Lower leg skin (tissue), 4 donors: ENCODE measurements at places on chromosomes 2 and 18.

- DNase-seq: no peak
These were observed 24.1 kb downstream of the RBM43 start for GRCh38 chr2:151237422-151238025.

DNA sequence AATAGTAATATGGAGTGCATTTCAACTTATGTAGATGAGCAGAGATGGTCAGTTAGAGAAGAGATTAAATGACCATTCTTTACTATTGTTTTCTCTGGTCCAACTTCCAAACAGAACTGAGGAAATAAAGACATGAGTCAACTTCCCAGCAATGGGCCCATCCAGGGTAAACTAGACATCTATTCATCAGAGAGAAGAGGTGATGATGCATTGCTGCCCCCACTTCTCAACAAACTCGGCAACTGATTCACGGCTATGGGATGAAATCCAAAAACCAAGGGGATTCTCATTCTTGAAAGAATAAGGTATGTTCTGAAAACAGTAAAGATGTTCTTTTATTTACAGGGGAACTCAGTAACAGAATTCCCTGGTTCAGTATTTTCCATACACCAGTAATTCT is 190.7 kb downstream of the RDH14 start:
- DNase-seq: no peak

DNA sequence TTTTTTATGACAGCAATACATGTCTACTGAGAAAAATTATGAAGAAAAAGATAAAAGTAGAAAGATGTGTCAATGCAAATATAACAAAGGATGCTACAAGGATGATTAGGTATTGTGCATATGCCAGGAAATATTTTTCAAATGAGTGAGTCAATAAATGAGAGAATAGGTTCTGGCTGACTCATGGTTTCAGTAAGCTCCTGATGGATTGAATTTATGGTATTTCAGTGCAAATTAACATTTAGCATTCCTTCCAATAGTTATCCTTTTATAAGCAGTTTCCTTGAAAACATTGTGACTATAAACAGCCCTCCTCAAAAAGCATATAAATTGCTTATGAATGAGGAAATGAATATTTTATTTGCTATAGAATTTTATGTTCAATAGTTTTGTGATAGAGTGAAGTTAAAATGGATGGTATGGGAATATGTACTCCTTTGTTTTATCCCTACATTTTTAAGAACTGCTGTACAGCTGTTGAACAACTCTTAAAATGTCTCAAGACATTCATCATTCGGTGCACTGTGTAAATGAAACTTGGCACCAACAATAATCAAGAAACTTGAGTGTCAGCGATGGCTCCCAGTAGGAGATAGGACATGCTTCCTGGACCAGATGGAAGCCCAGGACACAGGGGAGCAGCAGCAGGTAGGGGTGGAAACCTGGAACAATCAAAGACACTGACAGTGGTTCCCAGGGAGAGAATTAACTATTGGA is 144.7 kb downstream of the PMAIP1 start:
- no peak for DNase-seq

DNA sequence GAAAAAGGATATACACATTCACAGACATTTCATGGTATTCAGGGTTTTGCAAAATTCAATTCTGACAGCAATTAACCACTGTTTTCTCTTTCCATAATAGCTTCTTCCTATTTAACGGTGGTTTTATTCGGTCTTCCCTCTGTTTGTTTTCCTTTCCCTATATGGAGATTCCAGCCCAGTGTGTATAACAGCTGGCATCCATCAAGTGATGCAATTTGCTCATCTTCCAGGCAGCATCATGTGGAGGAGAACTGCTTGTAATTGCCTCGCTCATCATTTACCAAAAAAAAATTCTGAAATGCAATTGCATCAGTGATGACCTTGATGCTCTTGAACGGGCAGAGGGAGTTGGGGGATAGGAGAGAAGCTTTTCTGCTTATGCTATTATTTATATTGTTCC is 165.9 kb upstream of the PGAP1 start:
- DNase-seq: no peak

DNA sequence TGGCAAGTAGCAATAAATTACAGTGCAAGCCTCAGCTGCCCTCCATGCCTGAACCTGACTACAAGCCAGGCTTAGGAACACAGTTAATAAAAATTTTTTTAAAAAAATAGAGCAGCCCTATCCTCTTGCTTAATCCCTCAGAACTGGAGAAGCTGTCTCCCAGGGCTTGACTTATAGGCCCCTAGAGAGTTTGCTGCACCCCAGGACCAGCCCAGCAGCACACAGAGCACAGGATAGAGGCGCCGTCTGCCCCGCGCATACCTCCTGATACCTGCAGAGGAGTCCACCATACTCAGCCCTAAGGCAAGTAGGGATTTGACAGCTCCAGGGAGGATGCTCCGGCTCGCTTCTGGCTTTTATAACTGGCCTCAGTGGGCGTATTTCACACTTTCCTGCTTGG is 548.6 kb upstream of the RAB6C start:
- no peak for DNase-seq

- no peak for DNase-seq
These were observed 19.2 kb downstream of the DTNA start for GRCh38 chr18:34729264-34729663.

DNA sequence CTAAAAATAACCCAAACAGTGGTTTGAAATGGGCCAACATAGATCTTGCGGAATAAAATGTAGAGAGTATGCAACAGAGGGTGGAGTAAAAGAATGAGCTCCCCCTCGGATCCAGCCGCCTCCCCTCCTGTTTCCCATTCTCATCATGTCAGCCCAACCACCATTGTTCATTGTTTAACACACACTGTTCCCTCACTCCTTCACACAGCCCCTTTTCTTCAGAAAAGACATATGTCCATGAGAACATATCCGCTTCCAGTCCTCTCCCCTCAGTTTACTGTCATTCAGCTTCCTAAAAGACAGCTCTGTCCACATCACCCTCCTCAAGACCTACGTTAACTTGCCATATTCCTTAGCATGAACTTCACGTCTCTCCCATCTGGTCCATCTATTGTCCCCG is 62.9 kb upstream of the SERTAD2 start:
- no peak for DNase-seq

DNA sequence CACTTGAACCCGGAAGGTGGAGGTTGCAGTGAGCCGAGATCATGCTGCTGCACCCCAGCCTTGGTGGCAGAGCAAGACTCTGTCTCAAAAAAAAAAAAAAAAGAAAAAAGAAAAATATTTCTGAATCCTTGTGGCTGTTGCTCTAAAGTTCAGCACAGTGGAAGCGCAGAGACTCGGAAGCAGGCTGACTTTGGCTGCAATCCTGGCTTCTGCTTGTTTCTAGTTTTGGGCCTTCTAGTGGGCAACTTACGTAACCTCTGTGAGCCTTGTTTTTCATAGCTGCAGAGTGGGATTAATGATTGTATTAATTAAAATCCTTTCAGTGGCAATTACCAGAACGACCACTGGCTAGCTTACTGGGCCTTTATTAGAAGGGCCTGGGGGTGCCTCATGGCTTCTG is 28.4 kb downstream of the GNLY start:
- no peak for DNase-seq
